T-helper 1 cell (primary cell): ENCODE measurements at places on chromosomes 2 and 18.

GRCh38 chr2:167331636-167332232, 443.5 kb downstream of the XIRP2 start:
- no peak for DNase-seq

DNA sequence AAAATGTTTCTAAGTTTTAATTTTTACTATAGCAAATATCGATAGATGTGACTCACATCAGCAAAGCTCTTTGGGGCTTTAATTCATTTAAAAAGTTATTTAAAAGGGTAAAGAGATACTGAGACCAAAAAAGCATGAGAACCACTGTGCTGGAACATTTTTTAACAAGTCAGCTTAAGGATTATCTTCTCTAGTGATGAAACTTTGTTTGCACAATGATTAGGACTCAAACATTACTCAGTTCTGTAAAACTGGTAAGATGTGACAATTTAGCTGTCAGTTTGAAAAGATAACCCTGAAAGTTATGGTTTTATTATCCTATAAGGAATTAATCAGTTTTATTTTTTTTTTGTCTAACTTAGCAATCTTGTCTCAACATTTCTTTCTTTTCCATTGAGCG, 301.4 kb downstream of the TSN start:
- DNase-seq, result no peak

- DNase-seq, result no peak
Measured at GRCh38 chr2:186891185-186891621, 42.2 kb upstream of the ZSWIM2 start.

GRCh38 chr2:119252186-119253113, 28.8 kb downstream of the STEAP3 start:
- DNase-seq, result no peak

DNA sequence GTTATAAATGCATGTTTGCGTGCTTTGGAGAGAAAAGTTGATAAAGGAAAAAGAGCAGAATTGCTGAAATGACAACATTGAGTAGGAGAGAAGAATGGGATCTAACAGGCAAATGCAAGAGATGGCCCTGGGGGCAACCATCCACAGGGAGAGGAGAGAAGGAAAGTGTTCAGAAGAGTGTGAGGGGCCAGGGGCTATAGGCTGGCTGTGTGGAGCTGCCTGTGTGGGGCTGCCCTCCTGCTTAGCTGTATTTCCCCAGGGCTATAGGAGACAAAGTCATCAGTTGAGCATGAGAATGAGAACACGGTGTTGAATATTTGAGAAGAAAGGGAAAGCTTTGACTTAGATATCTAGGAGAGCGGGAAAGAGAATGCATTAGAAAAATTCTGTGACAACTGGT, 572.0 kb downstream of the SOX11 start:
- DNase-seq, result no peak

GRCh38 chr2:96320326-96320725, 4.8 kb upstream of the ITPRIPL1 start:
- no peak for DNase-seq

GRCh38 chr2:31075941-31076590, 62.2 kb downstream of the GALNT14 start:
- DNase-seq, result no peak

GRCh38 chr2:232026910-232027309, 65.4 kb downstream of the DIS3L2 start:
- no peak for DNase-seq

- no peak for DNase-seq
Measured at GRCh38 chr2:31260870-31261269, 26.9 kb downstream of the EHD3 start.

- DNase-seq, result no peak
Measured at GRCh38 chr2:14654835-14655282, 22.3 kb downstream of the LRATD1 start.

- DNase-seq, result no peak
Measured at GRCh38 chr2:146677280-146677679, 1167.5 kb upstream of the ACVR2A start.

DNA sequence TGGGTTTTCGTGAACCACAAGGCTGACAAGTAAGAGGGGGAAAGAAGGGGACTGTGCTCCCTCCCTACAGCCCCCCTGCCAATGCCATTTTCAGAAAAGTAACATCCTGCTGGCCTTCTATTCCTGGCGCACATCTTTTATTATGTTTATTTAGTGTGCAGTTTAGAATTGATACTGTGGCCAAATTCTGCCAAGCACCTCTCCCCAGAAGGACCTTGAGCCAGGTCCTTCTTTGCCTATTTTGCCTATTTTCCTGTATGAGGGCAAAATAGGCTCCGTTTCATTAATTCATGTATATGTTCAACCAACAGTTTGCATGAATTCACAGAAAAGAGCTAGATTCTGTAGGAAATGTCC, 136.0 kb downstream of the MYO3B start:
- DNase-seq, result no peak

DNA sequence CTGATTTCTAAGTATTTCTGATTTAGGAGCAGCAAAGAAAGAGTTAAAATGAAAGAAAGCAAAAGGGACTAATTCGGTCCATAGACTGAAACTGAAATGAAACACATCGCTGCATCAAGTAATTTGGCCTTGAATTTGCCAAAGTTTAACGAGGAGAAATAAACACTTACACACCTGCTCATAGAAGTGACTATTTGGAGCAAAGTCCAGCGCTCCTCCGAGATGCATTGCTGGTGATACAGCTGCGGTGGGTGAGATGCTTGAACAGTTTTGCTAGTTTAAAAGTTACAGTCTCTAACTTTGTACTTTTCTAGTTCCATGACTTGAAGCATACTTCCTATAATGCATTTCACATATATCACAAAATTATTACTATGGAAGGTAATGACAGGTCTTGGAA, 18.3 kb downstream of the GALR1 start:
- DNase-seq, result no peak

DNA sequence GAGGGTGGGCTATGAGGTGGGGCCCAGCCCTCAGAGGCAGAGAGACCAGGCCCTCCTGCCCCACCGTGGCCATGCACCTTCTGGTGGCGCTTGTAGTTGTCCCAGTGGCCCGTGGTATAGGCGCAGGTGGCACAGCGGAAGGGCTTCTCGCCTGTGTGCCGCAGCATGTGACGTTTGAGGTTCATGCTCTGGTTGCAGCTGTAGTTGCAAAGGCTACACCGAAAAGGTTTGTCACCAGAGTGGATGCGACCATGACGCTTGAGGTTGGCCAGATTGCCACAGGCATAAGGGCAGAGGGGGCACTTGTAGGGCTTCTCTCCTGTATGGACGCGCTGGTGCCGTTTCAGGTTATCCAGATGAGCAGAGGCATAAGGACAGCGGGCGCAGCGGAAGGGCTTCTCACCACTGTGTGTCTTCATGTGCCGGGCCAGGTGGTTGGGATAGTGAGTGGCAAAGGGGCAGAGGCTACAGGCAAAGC, 2.9 kb downstream of the ZNF513 start:
- no peak for DNase-seq

DNA sequence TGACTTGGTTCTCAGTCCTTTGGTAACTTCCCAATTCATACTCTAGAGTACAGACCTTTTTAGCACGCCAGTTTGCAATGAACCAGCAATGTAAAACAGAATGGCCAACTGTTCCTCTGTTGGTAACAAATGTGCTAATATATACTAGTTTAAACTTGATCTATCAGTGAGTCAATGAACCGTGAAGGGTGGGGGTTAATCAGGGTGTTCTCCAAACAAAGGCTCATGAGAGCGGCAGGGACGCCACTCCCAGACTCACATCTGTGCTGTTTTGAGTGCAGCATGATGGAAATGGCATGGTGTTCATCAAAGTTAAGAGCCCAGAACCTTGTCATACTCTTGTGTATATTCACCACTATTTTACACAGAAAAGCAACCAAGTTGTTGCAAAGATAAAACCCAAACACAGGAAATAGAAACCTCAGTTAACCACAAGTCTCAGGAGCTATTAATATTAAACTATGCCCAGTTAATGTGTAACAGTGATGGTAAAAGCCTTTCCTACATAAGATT, 70.3 kb downstream of the CERKL start:
- DNase-seq, result no peak

GRCh38 chr2:168030862-168031624, 216.4 kb downstream of the STK39 start:
- no peak for DNase-seq

DNA sequence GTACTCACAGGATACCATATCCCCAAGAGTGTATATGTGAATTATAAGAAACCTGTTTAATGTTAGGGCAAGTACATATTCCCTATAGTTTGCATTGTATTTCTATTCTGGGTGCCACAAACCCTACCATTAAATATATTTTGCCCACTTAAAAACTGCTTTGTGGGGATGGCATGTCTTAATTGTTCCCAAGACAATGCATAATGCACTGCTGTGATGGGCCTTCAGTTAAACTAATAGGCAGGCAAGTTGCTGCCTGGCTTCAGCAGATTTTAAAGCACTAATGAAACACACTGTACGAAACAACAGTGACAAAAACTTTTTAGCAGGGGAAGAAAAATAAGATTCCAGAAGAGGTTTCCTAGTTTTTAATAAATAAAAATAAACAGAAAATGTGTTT, 104.8 kb upstream of the VRK2 start:
- DNase-seq, result no peak

DNA sequence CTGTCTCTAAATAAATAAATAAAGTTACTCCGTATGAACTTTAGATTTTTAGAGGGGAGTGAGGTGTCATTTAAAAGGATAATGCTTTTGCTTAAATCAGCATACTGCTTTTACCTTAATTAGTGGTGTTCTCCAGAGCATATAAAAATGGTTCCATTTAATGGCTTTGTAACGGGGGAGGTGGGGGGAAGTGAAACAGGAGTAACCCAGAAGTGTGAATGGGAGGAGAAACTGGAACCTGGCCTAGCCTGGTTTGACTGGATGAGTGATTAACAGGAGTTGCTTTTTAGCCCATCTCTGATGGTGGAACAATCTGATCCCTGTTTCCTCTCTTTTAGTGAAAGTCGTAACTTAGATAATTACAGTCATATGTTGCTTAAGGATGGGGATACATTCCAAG, 1.6 kb downstream of the CNDP2 start:
- DNase-seq, result no peak

DNA sequence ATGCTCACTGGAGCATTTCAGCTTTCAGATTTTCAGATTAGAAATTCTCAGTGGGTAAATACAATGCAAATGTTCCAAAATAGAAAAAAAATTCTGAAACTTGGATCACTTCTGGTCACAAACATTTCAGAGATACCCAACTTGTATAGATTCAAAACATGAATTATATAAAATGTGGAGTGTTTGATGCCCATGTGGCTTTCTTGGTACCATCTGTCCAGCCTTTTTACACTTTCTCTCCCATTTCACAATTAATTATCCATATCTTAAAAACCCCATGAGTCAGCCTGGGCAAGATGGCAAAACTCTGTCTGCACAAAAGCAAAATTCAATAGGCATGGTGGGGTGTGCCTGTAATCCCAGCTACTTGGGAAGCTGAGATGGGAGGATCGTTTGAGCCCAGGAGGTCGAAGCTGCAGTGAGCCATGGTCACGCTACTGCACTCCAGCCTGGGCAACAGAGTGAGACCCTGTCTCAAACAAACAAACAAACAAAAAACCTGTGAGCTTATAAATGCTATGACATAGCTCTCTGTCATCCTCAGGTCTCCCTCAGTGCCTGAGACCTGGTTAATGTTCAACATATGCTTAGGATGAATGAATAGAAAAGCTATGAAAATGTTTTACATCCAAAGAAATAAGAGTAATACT, 146.3 kb upstream of the TTC39C start:
- no peak for DNase-seq

- DNase-seq, result no peak
Measured at GRCh38 chr2:60446413-60447267, 106.8 kb downstream of the BCL11A start.

- no peak for DNase-seq
Measured at GRCh38 chr2:198991431-198991830, 466.3 kb downstream of the SATB2 start.

DNA sequence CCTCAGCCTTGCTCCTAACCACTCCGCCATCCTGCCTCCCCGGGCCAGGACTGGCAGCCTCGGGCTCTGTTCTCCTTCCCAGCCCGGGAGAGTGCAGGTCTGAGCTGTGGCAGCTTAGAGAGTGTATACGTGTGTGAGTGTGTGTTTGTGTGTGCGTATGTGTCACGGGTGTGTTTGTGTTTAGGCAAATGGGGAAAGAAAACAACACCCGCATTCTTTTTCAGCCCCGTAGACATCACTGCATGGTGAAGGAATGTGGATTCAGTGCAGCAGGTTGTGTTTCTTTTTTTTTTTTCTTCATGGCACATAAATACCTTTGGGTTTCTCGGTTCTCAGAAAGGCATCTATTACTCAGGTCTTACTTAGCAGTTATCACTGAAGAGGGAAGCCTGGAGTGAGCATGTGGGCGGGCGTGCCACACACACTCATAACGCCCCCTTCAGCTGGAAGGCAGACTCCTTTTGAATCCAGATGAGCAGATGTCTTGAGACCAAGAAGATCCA, 44.2 kb downstream of the GLI2 start:
- no peak for DNase-seq

GRCh38 chr18:70419526-70419925, 130.7 kb downstream of the SOCS6 start:
- DNase-seq, result no peak

DNA sequence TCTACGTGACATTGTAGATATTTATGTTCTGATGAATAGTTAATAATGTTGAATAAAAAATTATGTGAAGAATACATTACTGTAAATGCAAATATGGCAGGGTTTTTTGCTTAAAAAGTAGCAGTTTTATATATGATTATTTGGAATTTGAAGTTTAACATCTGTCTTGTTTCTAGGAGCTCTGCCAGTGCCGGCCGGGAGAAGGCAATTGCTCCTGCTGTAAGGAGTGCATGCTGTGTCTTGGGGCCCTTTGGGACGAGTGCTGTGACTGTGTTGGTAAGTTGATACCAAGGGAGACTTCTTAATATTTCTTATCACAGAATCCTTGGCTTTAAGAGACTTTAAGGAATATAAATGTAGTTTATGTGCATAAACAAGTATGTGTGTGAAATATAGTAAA, 25.2 kb downstream of the TWSG1 start:
- DNase-seq, result no peak

DNA sequence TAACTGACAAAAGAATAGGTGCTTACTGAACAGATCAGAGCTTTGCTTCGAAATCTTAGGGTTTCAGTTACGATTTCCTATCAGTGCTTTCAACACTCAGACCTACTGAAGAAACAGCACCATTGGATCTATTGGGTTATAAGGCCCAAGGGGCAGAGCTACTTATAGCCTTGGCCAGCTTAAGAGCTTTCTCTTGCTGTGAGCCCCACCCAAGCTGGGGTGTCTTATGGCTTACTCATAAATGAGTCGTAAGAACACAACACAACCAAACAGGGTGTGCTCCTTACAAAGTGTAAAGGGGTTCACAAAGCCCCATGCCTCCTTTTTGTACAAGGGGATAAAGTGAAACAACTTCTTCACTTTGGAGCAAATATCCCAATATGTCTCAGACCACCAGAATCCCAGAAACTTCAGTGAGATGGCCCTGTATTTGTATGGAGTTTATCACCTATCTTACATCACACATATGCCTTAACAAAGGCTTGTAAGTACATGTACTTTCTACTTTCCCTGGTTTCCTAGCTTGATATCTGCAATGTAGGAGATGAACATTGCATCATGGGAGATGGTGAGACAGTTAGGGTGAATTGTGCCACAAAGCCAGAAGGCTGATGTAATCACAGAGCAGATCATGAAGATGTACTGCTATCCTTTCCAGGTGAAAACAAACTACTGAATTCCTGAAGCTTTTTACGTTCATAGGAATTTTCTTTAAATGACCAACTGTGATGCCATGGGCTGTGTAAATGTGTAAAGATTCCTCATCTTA, 115.5 kb upstream of the GLI2 start:
- no peak for DNase-seq
